Omental fat pad (tissue), 4 donors: ENCODE measurements at places on chromosomes 2 and 18. TPM values are rescaled to one million over a fixed set of nuclear protein-coding genes. Genes with fewer than 3 reads are reported as not detected.

Gene KLF7
- 34.0 TPM for total RNA-seq

DNA sequence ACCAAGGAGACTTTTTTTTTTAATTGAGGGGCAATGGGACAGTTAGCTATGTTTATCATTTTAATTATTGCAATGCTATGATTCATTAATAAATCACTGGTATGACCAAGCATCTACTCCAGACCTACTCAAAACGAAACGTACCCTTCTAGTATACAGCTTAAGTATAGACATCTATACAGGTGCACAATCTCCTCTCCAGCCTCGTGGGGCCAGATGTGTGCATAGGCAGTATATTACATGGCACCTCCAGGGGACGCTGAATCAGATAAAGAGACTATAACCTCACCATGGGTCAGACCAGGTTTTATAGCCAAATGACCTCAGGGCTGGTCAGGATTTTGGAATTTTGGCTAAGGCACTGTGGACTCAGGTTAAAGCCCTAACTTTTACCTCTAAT is 86.6 kb downstream of the SS18 start:
- no peak for DNase-seq

GRCh38 chr2:182445391-182445965 is 18.6 kb upstream of the PDE1A start:
- no peak for DNase-seq

- DNase-seq = no peak
These were observed 69.2 kb downstream of the KCTD1 start for GRCh38 chr18:26479065-26479680.

- no peak for DNase-seq
These were observed 19.1 kb upstream of the SH3BP4 start for GRCh38 chr2:234932591-234933168.

GRCh38 chr2:232448304-232448690 is 7.7 kb upstream of the ALPI start:
- DNase-seq = no peak
